ENCODE measurements at places on chromosomes 1 and 21. TPM values are rescaled to one million over a fixed set of nuclear protein-coding genes. Genes with fewer than 3 reads are reported as not detected.

GRCh38 chr1:179058487-179059483 lies 23.1 kb upstream of the TOR3A start:
- no peak for DNase-seq

Gene LIPI
- not detected for total RNA-seq

DNA sequence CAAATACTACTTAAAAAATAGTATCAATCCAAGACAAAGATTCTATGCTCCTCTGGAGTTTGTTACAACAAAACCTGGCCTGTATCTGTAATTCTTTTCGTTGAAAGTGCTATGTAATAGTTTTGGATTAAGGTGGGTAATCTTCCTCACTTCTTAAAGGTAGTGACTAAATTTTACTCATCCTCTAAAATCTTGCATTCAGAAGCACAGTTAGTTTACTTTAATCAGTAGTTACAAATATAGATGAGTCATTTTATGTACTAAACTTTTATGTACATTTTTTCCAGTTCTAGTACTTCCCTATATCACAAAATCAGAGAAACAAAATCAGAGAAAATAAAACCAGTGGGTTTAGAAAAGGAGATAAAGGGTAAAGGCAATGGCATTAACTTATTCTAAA lies 51.3 kb downstream of the ZNHIT6 start:
- DNase-seq = no peak

DNA sequence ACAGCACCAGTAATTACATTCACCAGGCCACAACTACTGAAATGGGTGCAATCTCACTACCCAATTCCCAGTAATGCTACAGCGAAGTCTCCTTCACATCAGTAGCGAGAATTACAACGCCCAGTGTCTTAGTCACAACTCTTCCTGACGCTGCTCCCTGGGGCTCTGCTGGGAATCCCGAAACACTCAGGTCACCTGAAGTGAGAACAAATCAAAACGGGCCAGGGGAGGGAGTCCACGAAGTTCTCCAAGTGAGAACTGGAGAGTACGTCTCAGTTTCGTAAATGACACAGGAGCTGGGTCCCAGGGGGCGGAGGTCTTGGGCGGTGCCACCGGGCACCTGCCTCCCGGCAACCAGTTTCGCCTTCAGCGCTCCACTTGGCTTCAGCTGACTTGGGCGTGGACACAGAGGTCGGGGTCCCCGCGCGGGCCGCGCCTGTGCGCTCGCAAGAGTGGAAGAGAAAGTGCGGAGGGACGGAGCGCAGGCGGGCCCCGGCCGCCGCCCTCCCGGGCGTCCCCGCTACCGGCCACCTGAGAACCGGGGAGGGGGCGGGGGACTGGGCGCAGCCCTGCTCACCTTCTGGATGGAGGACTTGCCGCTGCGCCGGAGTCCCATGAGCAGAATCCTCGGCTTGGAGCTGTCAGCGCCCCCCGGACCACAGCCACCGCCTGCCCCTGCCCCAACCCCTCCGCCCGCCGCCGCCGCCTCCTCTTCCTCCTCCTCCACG lies 575 bp downstream of the RRAGC start:
- no peak for DNase-seq

DNA sequence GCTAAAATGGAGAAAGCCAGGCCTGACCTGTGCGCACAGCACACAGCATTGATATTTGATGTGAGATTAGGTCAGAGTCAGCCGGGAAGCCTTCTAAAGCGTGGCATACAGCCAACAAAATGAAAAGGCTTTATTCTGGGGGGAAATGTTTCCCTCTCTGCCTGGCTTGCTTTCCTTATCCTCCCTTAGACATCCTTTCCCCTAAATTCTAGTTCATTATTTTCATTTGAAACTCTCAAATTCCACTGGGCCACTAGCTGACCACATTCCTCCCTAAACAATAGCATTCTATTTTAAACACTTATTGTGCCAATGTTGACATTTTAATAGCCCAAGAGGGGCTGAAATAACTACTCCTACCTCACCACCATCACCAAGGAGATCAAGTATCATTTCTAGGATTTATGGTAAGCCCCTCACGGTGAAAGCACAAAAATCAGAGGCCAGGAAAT lies 49.4 kb downstream of the LEPR start:
- DNase-seq = no peak

Gene TSPEAR
- total RNA-seq = not detected

Gene OR10J1
- total RNA-seq = not detected

Gene TNFRSF4
- 0.62 TPM for total RNA-seq

GRCh38 chr21:43812957-43813655 lies 23.7 kb downstream of the RRP1 start:
- DNase-seq = no peak

All from Panc1 (cell line).